Inflammatory macrophage treated with lipopolysaccharide for 4 hours (primary cell): ENCODE measurements at places on chromosomes 13 and 19.

- DNase-seq = no peak
Observed at GRCh38 chr19:29292153-29292552, 79.2 kb upstream of the UQCRFS1 start.

DNA sequence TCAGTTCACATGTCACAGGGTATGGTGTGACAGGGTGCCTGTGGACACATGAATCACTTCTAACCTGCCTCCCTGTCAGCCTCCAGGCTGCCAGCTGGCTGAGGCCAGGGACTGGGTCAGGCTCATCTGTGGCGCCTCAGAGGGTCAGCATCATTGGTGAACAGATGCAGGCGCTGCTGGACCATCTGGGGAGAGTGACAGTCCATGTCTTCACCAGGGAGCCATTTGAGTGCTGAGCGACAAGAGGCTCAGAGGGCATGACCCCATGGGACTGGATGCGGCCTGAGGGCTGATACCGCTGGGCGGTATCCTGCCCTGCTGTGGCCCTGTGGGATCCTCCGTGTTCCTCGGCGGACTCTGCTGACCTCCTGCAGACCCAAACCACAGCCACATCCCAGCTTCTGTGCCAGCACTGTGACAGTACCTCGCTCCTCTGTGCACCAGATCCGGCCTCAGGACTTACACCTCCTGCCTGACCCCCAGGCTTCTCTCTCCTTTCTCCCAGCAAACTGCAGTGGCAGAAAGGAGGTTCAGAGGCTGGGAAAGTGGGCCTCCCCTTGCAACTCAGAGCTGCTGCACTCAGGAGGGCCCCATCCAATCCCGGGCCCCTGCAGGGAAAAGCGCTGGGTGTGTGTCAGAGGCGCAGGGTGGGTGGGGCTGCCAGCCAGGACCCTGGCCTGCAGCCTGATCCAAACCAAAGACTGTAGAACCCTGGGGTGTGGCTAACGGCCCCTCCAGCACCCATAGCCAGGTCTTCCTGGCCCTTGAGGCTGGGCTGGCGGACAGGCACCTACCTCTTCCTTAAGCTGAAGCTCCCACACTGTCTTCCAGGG lies 10.2 kb downstream of the ACTMAP start:
- no peak for DNase-seq

DNA sequence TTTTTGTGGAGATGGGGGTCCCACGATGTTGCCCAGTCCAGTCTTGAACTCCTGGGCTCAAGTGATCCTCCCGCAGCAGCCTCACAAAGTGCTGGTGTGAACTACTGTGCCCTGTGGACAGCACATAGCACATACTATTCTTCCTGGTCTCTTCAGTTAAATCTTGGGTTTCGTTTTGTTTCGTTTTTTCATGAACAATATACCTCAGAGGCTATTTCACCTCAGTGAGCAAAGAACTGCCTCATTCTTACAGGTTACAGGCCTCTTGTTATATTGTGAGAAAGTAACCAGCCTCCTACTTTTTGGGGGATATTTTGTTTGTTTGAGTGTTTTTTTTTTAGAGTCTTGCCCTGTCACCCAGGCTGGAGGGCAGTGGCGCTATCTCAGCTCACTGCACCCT lies 1.3 kb upstream of the C3 start:
- peak; percentile 8 for DNase-seq

GRCh38 chr19:7917267-7918061 lies 2.7 kb upstream of the SNAPC2 start:
- peak; percentile 46 for DNase-seq

DNA sequence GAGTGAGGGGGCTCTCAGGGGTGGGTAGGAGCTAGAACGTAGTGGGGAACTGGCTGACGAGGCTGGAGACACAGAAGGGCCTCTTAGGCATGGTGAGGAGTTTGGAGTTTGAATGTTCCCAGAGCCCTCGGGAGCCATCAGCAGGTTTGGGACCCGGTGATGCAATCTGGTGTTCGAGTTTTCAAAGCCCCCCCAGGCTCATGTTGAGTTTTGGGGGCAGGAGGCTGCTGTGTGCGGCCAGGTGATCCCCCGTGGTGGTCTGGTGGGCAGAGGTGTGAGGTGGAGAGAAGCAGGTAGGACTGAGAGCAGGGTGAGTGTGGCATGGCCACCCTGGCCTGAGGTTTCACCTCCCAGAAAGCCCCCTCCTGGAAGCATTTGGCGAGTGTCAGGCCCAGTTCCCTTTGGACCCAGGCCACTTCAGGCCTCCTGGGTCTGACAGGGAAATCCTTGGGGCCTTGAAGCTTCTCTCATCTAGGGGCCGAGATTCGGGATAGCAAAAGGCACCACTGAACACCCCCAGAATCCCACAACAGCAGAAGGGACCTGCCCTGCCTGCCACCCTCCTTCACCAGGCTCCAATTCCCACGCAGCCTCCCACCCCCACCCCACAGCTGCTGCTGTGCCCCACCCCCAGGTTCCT lies 1.2 kb downstream of the YJEFN3 start:
- DNase-seq = no peak

DNA sequence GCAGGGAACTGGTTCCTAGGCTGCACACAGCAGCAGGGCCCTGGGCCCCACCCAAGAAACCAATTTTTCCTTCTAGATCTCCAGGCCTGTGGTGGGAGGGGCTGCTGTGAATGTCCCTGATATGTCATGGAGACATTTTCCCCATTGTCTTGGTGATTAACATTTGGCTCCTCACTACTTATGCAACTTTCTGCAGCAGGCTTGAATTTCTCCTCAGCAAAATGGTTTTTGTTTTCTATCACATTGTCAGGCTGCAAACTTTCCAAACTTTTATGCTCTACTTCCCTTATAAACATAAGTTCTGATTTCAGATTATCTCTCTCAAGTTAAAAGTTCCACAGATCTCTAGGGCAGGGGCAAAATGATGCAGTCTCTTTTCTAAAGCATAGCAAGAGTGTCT lies 310.2 kb upstream of the PCDH20 start:
- DNase-seq = no peak

- no peak for DNase-seq
Observed at GRCh38 chr13:66781241-66781640, 448.9 kb downstream of the PCDH9 start.

DNA sequence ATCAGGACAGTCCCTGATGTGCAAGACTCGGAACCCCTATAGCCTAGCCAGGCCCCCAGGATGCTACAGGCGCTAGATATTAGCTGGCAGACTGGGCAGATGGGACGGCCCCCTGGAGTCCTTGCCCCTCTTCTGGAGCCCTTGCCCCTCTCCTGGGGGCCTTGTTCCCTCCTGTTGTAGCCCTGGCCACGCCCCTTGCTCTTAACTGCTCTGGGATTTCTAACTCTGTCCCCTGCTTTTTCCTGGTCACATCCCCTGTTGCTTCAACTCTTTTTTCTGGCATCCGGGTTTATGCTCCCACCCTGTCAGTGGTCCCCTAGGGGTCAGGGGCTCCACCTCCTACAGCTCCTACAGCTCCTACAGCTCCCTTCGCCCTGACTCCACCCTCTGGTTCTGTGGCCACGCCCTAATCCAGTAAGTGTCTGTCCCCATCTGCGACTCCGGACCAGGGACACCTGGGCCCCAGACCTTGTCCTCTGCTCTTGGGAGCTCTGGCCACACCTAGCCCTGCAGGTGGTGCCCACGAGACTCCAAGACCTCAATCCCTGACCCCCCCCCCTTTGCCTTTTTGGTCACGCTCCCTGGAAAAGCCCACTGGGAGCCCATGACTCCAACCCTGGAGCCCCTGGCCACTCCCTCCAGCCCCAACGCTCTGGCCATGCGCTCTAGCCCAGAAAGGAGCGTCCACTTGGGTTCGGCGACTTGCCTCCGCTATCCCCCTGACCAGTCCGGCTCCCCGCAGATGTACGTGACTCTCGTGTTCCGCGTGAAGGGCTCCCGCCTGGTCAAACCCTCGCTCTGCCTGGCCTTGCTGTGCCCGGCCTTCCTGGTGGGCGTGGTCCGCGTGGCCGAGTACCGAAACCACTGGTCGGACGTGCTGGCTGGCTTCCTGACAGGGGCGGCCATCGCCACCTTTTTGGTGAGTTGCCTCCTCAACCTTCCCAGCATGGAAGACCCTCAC lies 6.8 kb downstream of the PLPPR2 start:
- no peak for DNase-seq

DNA sequence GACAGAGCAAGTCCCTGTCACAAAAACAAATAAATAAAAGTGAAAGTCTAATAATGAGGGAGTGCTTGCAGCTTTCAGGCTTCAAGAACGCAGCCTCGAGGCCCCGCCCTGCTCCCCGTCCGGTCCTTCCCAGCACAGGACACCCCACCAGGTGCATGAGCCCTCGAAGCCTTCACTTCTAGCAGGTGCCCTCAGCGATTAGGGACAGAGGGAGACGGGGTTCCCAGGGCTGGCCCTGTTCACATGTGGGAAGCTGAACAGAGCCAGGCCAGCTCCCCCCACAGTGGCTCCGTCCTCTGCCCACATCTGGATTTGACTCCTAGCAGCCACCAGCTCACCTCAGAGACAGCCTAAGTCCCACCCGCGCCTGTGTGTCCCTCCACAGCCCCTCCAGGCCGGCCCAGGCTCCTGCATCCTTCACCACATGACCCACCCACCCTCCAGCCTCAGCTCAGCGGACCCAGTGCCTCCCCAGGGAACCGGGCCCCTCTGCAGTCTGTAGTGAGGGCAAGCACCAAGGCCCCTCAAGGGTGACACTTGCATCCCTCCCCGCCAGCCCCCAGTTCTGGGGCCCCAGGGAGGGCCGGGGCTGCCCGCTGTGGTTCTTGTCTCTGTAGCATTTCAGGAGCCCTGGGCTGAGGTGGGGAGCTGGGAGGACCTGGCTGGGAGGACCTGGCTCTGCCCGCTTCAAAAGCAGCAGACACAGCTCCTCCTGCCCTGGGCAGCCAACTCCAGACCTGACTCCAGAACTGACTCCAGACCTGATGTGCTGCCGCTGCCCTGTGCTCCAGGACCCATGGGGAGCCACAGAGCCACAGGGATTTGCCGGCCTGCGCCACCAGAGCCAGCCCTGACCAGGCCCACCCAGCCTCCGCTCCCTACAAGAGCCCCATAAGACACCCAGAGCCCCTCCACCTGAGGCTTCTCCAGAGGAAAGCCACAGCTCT lies 27.2 kb downstream of the GPX4 start:
- DNase-seq = peak; percentile 34

GRCh38 chr13:32370805-32371204 lies 55.5 kb downstream of the BRCA2 start:
- DNase-seq = no peak

DNA sequence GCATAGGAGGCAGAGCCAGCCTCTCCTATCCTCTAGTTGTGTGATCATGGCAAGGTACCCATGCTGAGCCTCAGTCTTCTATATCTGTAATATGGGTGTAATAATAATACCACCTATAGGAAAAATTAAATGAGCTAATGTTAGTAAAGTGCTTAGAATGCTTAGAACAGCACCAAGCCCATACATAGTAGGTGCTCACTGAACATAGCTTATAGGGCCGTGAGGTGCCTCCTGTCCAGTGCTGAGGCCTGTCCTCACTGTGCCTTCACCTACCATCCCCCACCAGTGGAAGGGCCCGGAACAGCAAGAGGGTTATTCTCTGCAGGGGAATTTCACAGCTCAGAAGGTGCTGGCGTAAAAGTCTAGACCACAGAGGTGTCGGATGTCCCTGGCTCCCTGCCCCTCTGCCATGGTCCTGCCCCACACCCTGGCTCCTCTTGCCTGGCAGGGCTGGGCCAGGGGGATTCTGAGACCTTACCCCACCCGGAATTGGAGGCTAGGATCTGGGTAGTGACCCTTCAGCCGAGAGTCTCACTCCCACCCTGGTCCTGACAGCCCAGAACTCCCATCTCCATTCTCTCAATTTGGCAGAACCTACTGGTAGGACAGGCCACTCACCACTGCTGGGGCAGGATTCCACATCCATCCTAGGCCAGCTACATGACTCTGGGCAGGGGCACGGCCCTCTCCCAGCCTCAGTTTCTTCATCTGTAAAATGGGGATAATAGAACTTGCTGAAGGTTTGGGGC lies 2.2 kb upstream of the SCN1B start:
- DNase-seq = no peak

DNA sequence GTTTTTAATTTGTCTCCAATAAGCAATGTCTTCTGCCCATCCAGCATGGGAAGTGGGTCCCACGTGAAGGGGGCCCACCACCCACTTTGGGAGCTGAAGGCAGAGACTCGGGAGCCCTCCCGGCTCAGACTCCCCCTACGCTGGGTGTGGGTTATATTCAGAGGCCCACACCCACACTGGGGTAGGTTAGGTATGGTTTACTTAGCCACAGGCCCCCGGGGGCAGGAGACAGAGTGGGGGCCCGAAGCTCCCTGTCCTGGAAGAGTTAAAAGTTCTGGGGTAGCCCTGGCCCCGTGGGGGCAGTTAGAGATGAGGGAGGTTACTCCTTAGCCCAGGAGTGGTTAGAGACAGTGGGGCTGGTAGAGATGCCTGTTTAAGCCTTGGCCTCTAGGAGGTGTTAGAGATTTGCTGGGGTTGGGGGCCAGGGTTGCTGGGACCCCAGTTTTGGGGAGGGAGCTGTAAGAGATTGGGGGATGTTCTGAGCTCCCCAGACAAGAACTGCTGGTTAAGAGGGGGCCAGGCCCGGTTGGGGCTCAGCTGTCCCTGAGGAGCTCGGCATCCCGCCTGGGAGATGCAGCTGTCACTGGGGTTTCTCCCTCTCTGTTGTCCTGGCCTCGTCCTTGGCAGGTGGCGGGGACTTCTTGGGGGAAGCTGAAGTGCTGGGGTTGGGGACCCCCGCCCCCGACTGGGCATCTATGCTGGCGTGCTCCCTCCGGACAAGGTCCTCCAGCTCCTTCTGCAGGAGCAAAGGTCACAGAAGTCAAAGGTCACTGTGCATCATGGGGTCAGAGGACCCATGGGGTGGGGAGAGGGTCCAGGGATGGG lies 712 bp upstream of the RINL start:
- DNase-seq = no peak

GRCh38 chr13:75869981-75870380 lies 233.9 kb downstream of the LMO7 start:
- DNase-seq = no peak

- no peak for DNase-seq
Observed at GRCh38 chr13:73873940-73874830, 260.0 kb downstream of the KLF12 start.

GRCh38 chr19:29579308-29579910 lies 26.7 kb upstream of the POP4 start:
- no peak for DNase-seq

DNA sequence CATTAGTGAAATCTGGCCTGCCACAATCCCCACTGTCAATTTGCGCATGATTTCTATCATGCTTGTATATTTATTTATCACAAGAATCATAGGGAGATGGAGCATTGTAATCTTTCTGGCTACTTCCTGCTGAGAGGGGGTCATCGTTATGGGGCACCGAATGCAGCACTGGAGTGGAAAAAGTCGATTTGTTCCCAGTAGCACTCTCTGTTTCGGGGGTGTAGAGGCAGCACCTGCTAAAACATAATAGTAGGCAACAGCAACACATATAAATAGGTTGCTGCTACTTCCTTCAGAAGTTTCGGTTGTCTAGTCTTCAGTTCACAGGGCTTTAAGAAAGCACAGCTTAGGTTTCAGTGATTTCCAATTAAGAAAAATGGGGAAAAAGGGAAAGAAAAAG lies 23.4 kb upstream of the CEACAM21 start:
- DNase-seq = no peak
